ENCODE measurements at places on chromosomes 16 and 17. TPM values are rescaled to one million over a fixed set of nuclear protein-coding genes. Genes with fewer than 3 reads are reported as not detected.

The NPB gene
- 0.07 TPM for polyA plus RNA-seq

DNA sequence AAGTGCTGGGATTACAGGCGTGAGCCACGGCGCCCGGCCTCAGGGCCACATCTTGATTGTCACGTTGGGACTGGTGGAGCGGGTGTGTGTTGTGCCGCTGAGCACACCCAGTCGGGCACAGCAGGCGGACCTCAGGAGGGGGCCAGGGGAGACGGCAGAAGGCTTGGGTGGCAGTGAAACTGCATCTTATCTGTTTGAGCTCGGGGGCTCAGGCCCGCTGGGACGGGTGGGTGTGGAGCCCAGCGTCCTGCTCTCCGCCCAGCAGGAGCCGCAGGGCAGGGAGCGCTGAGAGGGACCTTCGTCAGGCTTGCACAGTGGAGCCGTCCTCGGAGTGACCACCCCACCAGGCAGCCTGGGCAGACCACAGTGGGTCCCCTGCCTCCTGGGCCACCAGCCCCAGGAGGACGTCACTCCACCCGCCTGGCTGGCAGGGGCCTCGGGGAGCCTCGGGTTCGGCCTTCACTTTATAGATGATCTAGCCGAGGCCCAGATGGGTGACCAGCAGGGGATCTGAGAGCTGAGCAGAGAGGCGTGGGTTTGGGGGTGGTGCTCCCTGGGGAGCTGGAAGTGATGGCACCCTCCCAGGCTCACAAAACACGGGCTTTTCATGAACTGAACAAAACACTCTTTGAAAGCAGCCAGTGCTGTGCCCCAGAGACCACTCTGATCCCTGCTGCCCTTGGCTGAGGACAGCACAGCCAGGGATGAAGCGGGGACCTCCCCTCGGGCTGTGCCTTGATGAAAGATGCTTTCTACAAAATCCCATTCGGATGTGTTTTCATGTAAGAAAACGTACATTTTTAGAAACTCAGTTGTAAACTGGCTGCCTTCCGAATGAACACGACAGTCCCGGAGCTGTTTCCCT, 181.1 kb downstream of the SEC14L1 start:
- peaks cover 49% of the 10 kb centered on the region for H3K4me1 ChIP-seq
- no peaks in the 10 kb centered on the region for H3K27me3 ChIP-seq
- H3K36me3 ChIP-seq, result no peaks in the 10 kb centered on the region
- peak overlapping the region; percentile 95 for H3K27ac ChIP-seq

The CRYM gene
- polyA plus RNA-seq, result 0.56 TPM

DNA sequence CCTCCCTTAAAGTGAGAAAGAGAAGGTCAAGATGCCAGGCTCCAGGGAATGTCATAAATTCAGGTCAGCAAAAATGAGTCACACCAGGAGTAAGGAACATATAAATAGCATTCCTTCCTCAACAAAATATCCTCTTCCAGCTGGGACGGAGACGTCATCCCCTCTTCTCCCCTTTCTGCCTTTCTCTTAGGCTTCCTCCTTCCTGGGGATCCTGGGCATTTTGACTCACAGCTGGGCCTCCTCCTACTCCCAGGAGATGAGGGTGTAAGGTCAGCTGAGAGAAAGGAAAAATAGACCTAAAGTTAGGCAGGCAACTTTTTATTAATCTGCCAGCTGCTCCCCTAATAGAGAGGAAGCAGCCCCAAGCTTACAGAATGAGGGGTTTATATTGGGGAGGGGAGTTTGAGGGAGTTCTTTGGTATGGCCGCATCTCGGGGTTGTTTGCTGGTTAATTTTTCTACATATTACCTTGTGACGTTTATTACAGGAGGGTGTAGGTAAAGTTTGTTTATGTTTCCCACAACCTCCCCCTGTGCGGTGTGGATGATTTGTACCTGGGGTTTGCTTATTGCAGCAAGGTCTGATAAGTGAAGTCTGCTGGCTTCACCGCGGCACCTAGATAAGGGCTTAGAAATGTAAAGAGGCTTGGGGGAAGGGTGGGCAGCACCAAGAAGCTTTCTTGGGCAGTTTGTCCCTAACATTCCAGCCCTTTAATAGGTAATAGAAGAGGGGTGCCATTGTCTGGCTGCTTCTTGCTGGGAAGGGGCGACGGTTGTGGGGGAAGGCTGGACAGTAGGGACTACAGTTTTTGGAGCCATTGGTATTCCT, 7.1 kb upstream of the ZNF747 start:
- DNase-seq, result no peak
- H3K27ac ChIP-seq, result no peak overlapping the region
- no peaks in the 10 kb centered on the region for H3K4me1 ChIP-seq
- no peaks in the 10 kb centered on the region for H3K36me3 ChIP-seq
- H3K4me3 ChIP-seq, result no peak overlapping the region
- no peaks in the 10 kb centered on the region for H3K27me3 ChIP-seq

DNA sequence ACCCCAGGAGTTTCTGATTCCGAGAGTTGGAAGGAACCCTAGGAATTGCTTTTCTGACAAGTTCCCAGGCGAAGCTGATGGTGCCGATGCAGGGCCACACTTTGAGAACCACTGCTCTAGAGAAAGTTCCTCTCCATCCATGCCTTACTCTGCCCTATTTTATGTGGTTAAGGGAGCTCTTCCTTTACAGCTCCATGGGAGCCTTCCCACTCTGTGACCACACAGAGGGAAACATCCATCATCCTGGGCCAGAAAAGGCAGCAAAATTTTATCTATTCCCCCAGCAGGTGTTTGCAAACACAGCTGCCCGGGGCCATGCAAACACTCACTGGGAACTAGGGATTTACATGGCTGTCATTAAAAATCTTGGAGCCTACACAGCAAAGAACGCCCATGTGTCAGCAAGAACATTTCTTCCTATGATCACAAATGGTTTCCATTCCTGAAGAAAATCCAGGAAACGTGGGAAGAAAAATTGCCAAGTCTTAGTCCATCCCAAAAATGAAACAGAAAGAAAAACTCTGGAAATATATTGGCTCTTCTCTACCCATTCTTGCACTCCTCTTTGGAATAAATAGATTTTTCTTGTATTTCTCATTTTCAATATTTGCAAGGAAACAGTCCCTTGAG, 252.7 kb downstream of the PMP22 start:
- no peak overlapping the region for H3K4me3 ChIP-seq
- H3K27me3 ChIP-seq, result no peaks in the 10 kb centered on the region
- no peak overlapping the region for H3K27ac ChIP-seq
- no peaks in the 10 kb centered on the region for H3K4me1 ChIP-seq
- DNase-seq, result no peak
- H3K36me3 ChIP-seq, result no peaks in the 10 kb centered on the region

- no peaks in the 10 kb centered on the region for H3K4me1 ChIP-seq
- H3K27me3 ChIP-seq, result no peaks in the 10 kb centered on the region
- no peak overlapping the region for H3K4me3 ChIP-seq
Measured at GRCh38 chr17:50848711-50849110, 13.3 kb downstream of the WFIKKN2 start.
